GM04504 (cell line): ENCODE measurements at places on chromosomes 7 and 10.
A peak's percentile ranks its signal among the peaks of the same experiment; 100 is the strongest.

DNA sequence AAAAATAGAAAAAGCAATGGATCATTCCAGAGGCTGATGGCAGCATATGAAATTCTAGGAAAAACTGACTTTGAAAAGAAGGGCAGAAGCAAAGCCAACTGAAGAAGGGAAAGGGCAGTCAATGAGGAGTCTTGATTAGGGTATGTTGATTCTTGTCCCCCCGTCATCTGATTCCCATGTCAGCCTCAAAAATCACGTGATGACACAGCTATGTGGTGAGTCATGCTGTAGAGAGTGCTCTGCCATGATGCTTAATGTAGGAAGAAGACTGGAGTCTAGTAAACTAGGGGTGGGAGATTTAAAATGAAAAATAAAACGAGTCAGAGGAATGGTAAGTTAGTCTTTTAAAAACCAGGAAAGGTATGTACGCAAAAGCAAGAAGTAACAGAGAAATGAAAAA is 3.9 kb upstream of the POU6F2 start:
- no peak for DNase-seq

DNA sequence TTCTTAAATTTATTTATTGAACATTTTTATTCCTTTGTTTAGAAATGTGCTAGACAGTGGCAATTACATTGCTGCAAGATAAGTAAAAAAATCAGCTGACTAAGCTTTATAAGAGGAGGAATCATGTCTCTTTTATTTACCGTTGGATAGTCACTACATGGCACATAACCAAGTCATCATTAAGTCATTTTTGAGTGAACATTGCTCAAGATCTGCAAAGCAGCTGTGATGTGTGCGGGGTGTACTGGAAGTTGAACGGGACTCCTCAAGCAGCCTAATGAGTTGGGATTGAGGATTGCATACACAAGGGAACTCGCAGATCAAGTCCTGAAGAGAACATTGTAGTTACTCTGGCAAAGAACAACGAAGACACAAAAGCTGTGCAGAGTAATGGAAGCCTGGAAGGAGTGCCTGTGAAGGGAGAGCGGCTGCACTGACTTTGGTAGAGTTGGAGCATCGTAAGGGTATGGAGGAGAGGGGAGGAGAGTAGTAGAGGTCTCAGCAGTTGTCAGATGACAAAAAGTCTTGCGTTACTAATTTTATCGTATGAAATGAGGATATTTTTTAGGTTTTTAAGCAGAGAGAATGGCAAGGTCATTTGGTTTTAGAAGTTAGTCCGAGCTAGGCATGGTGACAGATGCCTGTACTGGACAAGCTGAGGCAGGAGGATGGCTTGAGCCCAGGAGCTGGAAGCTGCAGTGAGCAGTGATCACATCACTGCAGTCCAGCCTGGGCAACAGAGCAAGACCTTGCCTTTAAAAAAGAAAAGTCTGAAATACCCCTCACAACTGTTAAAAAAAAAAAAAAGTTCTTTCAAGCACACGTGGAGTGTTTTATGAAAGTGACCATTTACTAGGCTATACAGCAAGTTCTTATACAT is 95.1 kb downstream of the BMPR1A start:
- DNase-seq: peak; percentile 83

DNA sequence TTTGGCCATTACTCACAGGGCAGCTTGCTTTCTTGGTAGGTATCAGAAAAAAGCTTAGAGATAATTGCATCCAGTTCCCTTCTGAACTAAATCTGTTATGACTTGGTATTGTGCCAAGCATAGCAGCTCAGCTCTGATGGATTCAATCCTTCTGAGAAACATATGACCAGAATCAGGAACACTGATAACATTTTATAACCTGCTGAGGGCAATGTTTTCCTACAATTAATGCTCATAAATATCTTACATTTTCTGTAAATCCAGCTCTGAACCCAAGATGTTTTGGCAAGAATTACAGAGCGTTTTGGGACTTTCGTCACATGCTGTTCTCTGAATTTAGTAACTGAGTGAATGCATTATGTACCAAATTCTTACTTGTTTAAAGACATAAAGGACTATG is 167.8 kb downstream of the KIF20B start:
- no peak for DNase-seq

GRCh38 chr10:126387931-126388911 is at the start of gene ADAM12:
TSS of gene ADAM12 (minus strand) at chr10:126388477. CDS start at chr10:126388145, 332 bp downstream.
- no peak for DNase-seq

GRCh38 chr10:110223298-110223925 is 16.0 kb downstream of the MXI1 start:
- DNase-seq: no peak

DNA sequence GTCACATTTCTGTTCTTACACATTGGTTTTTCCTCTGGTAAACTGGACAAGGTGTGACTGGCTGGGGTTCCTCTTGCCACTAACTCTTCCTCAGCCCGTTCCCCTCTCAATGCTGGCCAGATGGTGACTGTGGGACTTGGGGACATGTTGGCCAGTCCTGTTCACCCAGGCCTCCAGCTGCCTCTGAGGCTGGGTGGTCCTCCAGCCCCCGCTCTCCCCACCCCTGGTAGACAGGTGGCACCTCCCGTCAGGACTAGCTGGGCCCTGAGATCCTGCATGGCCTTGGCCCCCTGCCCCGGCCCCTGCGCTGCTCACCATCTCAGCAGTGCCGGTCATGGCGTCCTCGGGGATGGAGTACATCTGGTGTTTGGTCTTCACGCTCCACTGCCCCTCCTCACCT is 10.8 kb upstream of the MYL7 start:
- no peak for DNase-seq

- peak; percentile 37 for DNase-seq
Measured at GRCh38 chr7:786472-787255, 45.6 kb upstream of the SUN1 start.

- no peak for DNase-seq
Measured at GRCh38 chr10:113019096-113019495, 69.0 kb downstream of the TCF7L2 start.

DNA sequence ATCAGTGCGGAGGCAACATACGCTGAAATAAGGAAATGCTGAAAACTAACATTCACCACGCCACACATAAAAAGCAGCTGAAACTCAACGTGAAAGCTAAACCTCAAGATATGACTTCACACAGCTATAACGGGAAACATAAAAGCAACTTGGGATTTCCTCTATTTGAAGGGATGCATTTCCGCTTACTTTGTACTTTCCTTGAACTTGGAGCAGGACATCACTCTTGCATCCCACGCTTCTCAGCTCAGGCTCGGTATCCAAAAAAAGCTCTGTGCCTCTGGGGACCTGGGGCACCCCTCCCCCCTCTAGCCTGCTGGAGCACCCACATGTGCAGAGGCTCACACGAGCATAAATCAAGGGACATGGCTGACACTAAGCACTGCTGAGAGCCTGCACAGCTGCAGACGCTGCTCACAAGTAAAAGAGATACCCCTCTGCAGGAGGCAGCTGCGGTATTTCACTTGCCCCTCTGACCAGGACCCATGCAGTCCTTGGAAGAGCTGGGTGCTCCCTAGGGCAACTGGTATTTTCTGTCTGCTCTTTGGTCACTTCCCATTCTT is 34.2 kb downstream of the PARD3 start:
- peak; percentile 42 for DNase-seq

DNA sequence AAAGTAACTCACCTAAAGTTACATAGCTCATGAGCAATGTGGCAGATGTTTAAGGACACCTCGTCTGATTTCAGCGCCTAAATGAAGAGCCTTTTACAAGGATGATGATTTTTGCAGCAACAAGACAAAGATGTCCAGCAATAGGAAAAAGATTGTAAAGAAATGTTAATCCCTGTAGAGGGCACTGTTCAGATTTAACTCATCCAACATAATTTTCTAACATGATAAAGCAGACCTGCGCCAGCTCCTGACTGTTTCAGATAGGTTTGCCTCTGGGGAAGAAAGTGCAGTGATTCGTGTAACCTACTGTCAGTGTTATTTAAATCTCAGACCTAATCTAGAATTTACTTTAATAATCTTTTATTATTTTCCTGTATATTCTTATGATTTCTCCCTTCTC is 595.2 kb downstream of the AUTS2 start:
- DNase-seq: no peak

- no peak for DNase-seq
Measured at GRCh38 chr10:61286686-61287085, 166.5 kb downstream of the TMEM26 start.

GRCh38 chr7:29022291-29022988 is 64.3 kb upstream of the TRIL start:
- DNase-seq: no peak

DNA sequence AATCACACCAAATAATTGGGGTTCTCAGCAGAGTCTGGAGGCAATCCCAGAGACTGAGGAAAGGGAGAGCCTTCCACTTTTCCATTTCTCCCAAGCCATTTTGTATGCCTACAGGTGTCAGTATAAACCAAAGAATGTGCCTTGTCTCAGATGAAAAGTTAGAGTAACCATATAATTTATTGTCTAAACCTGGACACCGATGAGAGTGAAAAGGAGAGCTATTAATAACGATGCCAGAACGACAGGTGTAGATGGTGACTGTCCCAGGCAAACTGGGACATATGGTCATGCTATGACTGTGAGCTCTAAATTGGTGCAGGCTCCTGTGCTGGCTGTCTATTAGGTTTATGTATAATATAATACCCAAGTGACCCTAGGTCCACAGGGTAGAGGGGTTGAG is 219.6 kb downstream of the ARHGAP12 start:
- DNase-seq: no peak

GRCh38 chr10:96334616-96335526 is 23.9 kb downstream of the OPALIN start:
- DNase-seq: peak; percentile 17

GRCh38 chr10:3126741-3127346 is 45.7 kb downstream of the PITRM1 start:
- no peak for DNase-seq

- peak; percentile 25 for DNase-seq
Measured at GRCh38 chr7:28806841-28807240, 151.3 kb downstream of the TRIL start.

DNA sequence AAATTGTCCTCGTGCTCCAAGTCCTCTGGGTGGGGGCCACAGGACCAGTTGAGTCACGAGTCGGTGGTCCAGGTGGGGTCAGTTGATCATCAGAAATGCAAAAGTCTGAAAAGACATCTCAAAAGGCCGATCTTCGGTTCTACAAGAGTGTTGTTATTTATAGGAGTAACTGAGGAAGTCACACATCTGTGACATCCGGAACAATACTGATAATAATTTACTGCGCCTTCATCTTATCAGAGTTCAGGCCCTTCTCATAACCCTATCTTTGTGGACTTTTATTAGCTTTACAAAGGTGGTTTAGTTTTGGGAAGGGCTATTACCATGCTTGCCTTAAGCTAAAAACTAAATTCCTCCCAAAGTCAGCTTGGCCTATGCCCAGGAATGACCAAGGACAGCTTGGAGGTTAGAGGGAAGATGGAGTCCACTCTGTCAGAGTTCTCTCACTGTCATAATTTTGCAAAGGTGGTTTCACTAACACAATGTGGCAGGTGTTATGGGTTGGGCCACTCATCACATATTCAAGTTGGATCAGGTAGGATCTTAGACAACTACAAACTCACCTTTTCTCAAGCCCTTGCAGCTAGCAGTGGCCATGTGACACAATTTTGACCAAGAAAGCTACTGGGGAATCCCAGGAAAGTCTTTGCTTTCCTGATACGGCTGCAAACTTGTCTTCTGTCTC is 54.7 kb upstream of the CHST3 start:
- no peak for DNase-seq

DNA sequence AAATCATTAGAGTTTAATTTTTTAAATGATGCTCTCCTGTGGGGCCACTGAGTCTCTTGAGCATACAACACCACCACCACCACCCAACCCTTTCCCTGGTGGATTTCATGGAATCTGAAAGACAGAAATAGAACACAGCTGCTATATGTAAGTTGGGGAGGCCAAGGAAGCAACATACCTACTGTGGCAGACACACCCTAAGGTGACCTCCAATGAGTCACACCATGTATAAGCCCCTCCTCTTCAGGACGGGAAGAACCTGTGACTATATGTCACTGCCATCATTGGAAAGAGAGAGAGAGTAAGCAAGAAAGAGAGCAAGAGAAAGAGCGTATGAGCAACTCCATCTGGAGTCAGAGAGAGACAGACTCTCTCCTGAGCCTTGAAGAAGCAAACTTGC is 172.4 kb upstream of the NFE2L3 start:
- no peak for DNase-seq

DNA sequence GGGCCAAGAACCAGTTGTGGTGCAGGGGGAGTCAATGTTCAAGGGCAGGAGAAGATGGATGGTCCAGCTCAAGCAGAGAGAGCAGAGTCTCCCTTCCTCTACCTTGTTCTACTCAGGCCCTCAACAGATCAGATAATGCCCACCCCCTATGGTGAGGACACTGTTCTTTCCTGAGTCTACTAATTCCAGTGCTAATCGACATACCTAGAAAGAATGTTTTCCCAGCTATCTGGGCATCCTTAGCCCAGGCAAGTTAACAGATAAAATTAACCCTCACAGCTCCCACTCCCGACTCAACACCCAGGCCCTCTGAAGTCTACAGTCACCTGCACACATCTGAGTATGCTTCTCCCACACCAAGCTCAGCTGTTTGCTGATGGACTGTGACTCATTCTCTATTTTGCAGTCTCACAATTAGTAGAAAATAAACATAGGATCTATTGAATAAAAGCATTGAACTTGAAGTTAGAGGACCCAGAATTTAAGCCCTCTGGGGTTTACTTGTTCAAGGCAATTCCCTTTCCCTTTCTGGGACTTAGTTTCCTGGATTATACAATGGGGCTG is 17.1 kb downstream of the COL13A1 start:
- no peak for DNase-seq

DNA sequence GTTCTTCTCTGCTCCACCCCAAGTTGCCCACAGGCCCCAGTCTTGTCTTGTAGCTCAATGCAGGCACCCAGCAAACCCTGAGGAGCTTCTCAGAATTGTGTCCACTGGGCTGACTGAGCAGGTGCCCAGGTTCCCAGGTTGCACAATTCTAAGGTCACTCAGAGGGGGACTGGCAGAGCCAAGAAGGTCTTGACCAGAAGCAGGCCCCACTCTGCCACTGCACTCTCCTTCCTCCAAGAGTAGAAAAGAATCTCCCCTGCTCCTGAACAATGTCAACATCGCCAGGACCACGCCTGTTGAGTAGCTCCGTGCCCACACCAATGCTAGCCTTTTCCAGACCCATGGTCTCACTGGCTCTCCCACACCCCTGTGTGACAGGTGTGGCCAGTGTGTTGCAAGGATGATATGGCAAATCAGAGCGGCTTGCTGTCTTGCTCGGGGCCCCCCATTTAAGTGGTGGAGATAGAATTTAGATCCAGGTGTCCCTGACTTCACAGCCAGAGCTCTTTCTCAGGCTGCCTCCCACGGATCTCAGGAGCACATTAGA is 577 bp downstream of the LRRC18 start:
- no peak for DNase-seq

- DNase-seq: no peak
Measured at GRCh38 chr10:6494442-6494819, 85.6 kb downstream of the PRKCQ start.

GRCh38 chr7:104823177-104823576 is 190.8 kb upstream of the KMT2E start:
- no peak for DNase-seq
